ENCODE measurements at places on chromosomes 1 and 21.
A peak's percentile ranks its signal among the peaks of the same experiment; 100 is the strongest.

GRCh38 chr1:245575710-245576109, 420.9 kb downstream of the KIF26B start:
- no peak for DNase-seq

DNA sequence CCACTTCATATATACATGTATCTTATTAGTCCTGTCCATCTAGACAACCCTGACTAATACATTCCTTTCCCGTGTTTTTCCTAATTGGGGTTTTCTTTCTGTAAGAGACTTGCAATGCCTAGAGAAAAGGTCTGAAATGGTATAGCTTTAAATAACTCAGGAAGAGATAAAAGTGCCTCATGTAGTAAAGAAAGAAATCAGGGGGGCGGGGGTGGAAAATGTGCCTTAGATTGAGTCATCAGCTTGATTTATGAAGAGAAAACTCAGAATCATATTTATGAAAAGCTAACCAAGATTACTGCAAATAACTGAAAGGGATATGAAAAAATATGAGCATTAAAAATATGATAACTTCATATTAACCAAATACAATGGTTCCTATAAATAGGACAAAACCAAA, 345.8 kb upstream of the CHRM3 start:
- DNase-seq: no peak

DNA sequence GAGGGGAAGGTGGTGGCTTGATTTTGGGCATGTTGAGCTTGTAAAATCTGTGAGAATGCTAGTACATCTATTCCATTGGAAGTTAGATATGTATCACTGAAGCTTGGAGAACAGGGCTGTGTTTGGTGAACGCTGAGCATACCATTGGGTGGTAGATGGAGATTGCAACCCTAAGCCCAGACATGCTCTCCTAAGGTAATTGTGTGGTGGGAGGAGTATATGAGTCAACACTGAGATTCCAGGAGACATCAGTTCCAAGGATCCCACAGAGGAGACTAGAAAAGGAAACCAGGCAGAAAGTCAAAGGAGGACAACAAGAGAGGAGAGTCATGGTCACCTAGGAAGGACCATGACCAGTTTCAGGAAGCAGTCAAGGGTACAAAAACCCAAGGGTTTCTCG, 60.4 kb downstream of the KIF21B start:
- no peak for DNase-seq

GRCh38 chr1:107865627-107866026, 99.4 kb downstream of the VAV3 start:
- DNase-seq: no peak

GRCh38 chr1:206705726-206706297, 21.1 kb downstream of the MAPKAPK2 start:
- no peak for DNase-seq

GRCh38 chr1:116724765-116725375, 29.4 kb upstream of the CD2 start:
- DNase-seq: peak; percentile 64

Measured in activated T-helper 1 cell treated with anti-CD3 and anti-CD28 coated beads, Interleukin-12 subunit alpha, Interleukin-12 subunit beta, Interleukin-2, Interleukin-4 antibody, amounts not matched to agents 30 ng/mL and 10 ng/mL and 1 ng/mL, durations not matched to agents 14 hours and 24 hours and 36 hours (primary cell).